Activated CD4-positive, alpha-beta memory T cell treated with anti-CD3 and anti-CD28 coated beads, Interleukin-2, amount 10 ng/mL, durations not matched to agents 7 days and 5 days (primary cell): ENCODE measurements at places on chromosomes 12 and 14. TPM values are rescaled to one million over a fixed set of nuclear protein-coding genes. Genes with fewer than 3 reads are reported as not detected.

Gene B4GALNT3
- 0.68 TPM for total RNA-seq

Gene PUS7L
- 17.1 TPM for total RNA-seq

Gene TAS2R8
- total RNA-seq = not detected

Gene GYS2
- total RNA-seq = not detected

Gene AMDHD1
- 0.40 TPM for total RNA-seq

- peak overlapping the region; percentile 15 for H3K4me3 ChIP-seq
- peaks cover 74% of the 10 kb centered on the region for H3K4me1 ChIP-seq
- H3K36me3 ChIP-seq = peaks cover 27% of the 10 kb centered on the region
These were observed 51.4 kb downstream of the VCPKMT start for GRCh38 chr14:50064993-50065392.

DNA sequence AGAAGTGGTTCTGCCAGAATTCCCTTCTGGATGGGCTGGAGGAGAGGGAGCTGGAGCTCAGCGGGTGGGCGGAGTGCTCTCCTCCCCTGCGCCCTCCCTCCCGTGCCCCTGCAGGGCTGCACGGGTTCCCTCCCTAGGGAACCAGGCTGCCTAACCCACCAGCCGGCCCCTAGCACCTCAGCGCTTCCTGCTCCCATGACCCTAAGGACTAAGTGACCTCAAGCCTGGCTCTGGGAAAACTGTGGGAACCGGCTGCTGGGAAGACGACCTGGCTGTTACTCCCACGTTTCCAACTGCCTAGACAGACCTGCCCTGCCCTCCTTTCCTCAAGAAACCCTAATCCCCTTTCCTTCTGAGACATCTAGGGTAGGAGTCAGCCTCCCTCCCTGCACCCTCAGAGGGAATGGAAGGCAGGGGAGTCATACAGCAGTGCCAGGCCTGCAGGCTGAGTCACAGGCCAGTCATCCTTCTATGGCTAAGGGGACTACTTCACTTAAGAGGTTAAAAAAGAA lies 31.5 kb downstream of the SLC6A12 start:
- H3K27me3 ChIP-seq = peaks cover 8% of the 10 kb centered on the region
- H3K36me3 ChIP-seq = no peaks in the 10 kb centered on the region
- no peak overlapping the region for H3K27ac ChIP-seq
- DNase-seq = no peak

DNA sequence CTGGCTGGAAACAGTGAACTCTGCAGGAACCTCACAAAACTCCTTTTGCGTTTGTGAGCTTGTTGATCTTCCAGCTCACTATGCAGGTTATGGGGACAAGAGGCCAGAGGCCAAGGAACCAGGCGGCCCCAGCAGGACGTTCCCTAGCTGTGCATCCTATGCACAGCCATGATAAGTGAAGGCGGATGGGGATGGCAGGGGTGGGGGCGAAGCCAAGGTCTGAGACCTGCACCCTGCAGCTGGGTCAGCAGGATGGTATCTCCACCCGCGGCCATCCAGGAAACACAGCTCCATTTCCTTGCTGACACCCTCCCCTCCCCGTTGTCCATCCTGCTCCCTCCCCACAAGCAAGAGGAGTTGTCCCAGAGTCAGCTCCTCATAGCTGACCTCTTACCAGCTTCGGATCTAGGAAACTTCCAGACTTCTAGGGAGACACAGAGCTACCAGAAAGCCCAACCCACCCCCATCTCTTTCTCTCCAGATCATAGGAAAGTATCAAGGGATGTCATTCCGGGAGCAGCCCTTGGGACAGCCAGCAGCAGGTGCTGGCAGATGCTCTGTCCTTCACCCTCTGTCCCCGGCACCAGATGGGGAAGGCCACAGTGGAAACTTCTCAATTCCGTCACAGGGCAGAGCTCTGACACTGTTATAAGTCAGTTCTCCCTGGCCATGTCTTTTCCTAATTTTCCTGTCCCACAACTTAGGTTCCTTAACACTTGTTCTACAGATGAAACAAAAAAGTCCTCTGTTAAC lies 9.4 kb downstream of the ZBTB39 start:
- peaks cover 35% of the 10 kb centered on the region for H3K4me1 ChIP-seq
- DNase-seq = no peak
- no peaks in the 10 kb centered on the region for H3K27me3 ChIP-seq
- H3K4me3 ChIP-seq = no peak overlapping the region

GRCh38 chr12:27359578-27360340 lies 27.1 kb downstream of the BMAL2 start:
- H3K36me3 ChIP-seq = no peaks in the 10 kb centered on the region
- H3K4me1 ChIP-seq = peaks cover 3% of the 10 kb centered on the region
- no peak overlapping the region for H3K4me3 ChIP-seq
- H3K27ac ChIP-seq = no peak overlapping the region

DNA sequence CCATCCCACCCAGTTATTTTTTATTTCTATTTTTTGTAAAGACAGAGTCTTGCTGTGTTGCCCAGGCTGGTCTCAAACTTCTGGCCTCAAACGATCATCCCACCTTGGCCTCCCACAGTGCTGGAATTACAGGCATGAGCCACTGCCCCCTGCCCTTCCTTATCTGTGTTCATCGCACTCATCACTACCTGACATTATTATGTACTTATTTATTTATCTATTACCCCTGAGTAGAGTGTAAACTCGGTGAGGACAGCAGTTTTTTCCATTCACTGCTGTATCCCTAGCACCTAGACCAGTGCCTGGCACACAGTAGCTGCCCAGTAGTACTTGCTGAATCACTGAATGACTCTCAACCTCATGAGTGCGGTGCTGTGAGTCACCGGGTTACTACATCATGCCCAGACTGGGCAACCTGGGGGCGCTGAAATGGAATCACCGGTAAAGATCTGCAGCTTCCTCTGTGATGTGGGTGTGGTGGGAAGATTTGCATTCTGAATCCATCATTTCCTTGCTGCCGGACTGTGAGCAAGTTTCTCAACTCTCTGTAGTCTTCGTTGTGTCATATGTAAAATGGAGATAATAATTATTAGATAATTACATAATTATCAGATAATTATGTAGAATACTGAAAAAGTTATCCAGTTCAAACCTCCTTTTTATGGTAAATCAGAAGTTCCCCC lies 81.9 kb upstream of the USP44 start:
- H3K4me1 ChIP-seq = no peaks in the 10 kb centered on the region
- no peaks in the 10 kb centered on the region for H3K27me3 ChIP-seq
- DNase-seq = no peak
- no peak overlapping the region for H3K4me3 ChIP-seq
- no peaks in the 10 kb centered on the region for H3K36me3 ChIP-seq

DNA sequence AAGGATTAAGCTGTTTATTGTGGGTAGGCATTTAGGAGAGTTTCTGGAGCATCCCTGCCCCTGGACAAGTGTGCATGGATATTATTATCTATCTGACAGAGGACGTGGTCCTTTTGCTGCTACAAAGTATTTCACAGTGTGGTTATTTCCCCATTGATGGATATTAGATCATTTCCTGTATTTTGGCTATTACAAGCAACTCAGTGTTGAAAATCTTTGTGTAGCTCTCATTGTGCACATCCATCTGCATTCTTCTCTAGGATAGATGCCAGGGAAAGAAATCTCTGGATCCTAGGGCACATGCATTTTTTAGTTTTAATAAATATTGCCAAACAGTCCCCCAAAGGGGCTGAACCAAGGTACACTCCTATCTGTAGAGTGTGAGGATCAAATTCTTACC lies 154.3 kb upstream of the SRRM4 start:
- H3K36me3 ChIP-seq = no peaks in the 10 kb centered on the region
- H3K27ac ChIP-seq = no peak overlapping the region
- no peak overlapping the region for H3K4me3 ChIP-seq
- H3K4me1 ChIP-seq = no peaks in the 10 kb centered on the region

DNA sequence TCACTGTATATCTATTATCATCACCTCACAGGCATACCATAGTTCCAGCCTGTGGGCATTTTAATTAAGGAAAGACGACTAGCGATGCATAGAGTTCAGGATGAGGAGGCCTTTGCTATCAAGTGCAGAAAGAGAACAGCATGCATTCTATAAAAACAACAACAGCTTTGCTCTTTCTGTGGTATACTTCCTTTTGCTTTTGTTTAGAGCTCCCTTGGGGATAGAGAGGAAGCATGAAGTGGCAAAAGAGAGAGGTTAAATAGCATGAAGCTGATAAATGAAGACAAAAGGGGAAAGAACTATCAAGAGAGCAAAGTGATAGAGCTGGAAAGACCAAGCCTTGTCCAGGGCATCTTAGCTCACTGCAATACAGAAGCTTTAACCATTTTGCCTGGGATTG lies 23.5 kb downstream of the IFNG-AS1 start:
- no peak for DNase-seq
- H3K27me3 ChIP-seq = no peaks in the 10 kb centered on the region
- no peak overlapping the region for H3K27ac ChIP-seq
- peaks cover 23% of the 10 kb centered on the region for H3K4me1 ChIP-seq
- no peak overlapping the region for H3K4me3 ChIP-seq
- peaks cover 5% of the 10 kb centered on the region for H3K36me3 ChIP-seq

DNA sequence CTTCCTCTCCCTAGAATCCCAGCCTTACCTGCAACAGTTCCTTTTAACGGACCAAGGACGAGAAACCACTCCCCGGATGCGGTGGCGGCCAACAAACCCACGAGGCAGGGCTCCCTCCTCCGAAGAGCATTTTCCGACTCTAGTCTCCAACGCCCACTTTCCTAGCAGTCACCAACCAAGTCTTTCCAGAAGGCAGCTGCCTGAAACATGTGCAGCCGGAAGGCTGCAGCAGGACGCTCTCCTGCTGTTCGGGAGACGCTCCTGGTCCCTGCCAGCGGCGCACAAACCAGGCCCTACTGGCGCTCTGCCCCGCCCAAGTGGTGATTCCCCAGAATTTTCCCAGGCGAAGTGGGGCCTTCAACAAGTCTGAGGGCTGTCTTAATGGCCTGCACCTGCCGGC lies 21.1 kb upstream of the ADAM20 start:
- no peak overlapping the region for H3K4me3 ChIP-seq
- peaks cover 3% of the 10 kb centered on the region for H3K4me1 ChIP-seq
- H3K27ac ChIP-seq = no peak overlapping the region
- no peak for DNase-seq
- H3K27me3 ChIP-seq = no peaks in the 10 kb centered on the region
- H3K36me3 ChIP-seq = peaks cover 10% of the 10 kb centered on the region

DNA sequence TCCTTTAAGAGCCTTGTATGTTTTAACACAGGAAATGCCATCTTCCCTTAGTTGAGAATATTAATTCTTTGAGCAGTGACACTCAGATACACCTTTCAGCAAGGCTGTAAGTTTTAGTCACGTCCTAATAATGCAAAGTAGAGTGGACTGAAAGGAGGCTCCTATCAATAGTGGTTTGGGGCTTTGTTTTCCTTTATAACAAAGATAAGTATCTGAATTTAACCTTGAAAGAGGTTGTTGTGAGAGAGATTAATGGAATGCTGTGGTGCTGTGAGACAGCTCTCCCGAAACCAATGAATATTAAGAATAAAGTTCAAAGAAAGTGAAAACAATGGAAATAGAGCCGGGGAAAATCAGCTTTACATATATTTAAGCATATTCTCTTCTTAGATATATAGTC lies 259.6 kb downstream of the ERC1 start:
- no peak overlapping the region for H3K4me3 ChIP-seq
- no peaks in the 10 kb centered on the region for H3K36me3 ChIP-seq
- no peak for DNase-seq
- H3K27ac ChIP-seq = no peak overlapping the region
- no peaks in the 10 kb centered on the region for H3K4me1 ChIP-seq

GRCh38 chr12:33575346-33575745 lies 135.7 kb upstream of the SYT10 start:
- H3K4me1 ChIP-seq = no peaks in the 10 kb centered on the region
- no peak overlapping the region for H3K27ac ChIP-seq
- no peaks in the 10 kb centered on the region for H3K36me3 ChIP-seq
- no peaks in the 10 kb centered on the region for H3K27me3 ChIP-seq

DNA sequence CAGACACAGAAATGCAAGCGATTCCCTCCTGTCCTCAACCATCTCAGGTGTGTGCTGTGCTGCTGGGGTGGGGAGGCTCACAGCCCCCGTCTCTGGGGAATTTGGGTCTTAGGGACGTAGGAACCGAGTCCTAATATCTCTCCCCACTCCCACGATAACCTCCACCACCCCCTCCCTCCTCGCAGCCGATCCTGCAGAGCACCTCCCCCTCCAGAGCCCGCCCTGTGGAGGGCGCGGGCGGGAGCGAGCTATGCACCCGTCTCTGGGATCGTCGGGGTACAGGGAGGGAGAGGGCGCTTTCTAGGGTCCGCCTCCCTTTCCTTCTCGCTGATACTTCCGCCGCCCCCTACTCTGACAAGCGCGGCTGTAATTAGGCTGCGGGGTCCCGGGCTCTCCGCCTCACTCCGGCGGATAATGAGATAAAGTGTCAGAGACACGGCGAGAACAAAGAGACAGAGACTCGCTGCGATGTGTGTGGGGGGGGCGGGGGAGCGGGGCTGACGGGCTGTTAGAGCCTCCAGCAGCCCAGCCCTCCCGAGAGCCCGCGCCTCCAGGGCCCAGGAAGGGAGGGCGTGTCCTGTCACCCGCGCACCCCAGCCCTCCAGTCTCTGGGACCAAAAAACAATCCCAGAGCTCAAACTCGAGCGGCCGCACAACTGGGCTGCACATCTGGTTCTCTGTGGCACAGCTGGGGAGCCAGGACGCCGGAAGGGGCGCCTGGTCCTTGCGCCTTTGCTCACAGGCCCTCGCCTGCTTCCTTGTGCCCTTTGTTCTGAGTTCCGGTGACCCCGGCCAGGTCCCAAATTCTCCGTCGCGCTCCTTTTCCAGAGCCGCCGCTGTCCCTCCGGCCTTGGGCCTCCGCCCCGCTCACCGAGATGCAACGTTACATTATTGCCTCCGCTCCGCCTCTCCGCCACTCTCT lies 8.7 kb downstream of the SHMT2 start:
- peaks cover 46% of the 10 kb centered on the region for H3K27me3 ChIP-seq
- peaks cover 39% of the 10 kb centered on the region for H3K36me3 ChIP-seq
- H3K4me3 ChIP-seq = peak overlapping the region; percentile 95
- DNase-seq = peak; percentile 43
- peaks cover 75% of the 10 kb centered on the region for H3K4me1 ChIP-seq
- no peak overlapping the region for H3K27ac ChIP-seq

- H3K27me3 ChIP-seq = no peaks in the 10 kb centered on the region
- no peak overlapping the region for H3K27ac ChIP-seq
- H3K36me3 ChIP-seq = no peaks in the 10 kb centered on the region
- no peaks in the 10 kb centered on the region for H3K4me1 ChIP-seq
- H3K4me3 ChIP-seq = no peak overlapping the region
These were observed 55.6 kb upstream of the PTPRB start for GRCh38 chr12:70692681-70693288.

DNA sequence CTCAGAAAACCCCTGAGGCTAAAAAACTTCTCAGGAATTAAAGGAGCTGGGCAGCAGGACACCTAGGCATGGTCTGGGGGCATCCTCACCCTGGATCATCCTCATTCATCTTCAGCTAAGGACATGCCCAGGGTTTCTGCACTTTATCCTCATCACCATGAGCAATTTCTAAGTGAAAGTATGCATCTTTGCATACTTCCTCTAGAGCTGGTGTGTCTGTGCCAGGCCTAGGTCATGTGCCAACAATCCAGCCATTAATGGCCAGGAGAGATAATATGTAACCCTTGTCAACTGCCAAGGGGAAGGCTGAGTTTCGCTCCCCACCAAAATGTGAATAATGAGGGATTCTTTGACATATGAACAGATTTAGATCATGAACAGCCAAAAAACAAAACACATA lies 160.5 kb downstream of the KITLG start:
- H3K27ac ChIP-seq = no peak overlapping the region
- no peaks in the 10 kb centered on the region for H3K36me3 ChIP-seq
- no peaks in the 10 kb centered on the region for H3K27me3 ChIP-seq
- no peak overlapping the region for H3K4me3 ChIP-seq
- no peak for DNase-seq

- H3K27me3 ChIP-seq = no peaks in the 10 kb centered on the region
- DNase-seq = no peak
- no peaks in the 10 kb centered on the region for H3K4me1 ChIP-seq
These were observed 118.5 kb downstream of the RFLNA start for GRCh38 chr12:124413401-124413800.

- no peak overlapping the region for H3K27ac ChIP-seq
- no peak for DNase-seq
- H3K36me3 ChIP-seq = no peaks in the 10 kb centered on the region
- H3K4me3 ChIP-seq = no peak overlapping the region
- H3K4me1 ChIP-seq = no peaks in the 10 kb centered on the region
These were observed 9.4 kb upstream of the KCNA1 start for GRCh38 chr12:4900327-4900726.
